ENCODE measurements at places on chromosomes 6 and 20.

- DNase-seq: no peak
These were observed 245.8 kb upstream of the RREB1 start for GRCh38 chr6:6861995-6862394.

GRCh38 chr20:23251779-23252178, 98.8 kb upstream of the NXT1 start:
- no peak for DNase-seq

GRCh38 chr6:39333644-39334438, 11.3 kb upstream of the KCNK16 start:
- no peak for DNase-seq

GRCh38 chr6:52570291-52570700, 6.6 kb downstream of the TRAM2 start:
- no peak for DNase-seq

- DNase-seq: peak; percentile 32
These were observed 1.3 kb downstream of the SRF start for GRCh38 chr6:43172104-43173007.
